Epithelial cell of esophagus (primary cell): ENCODE measurements at places on chromosomes 2 and 18.

DNA sequence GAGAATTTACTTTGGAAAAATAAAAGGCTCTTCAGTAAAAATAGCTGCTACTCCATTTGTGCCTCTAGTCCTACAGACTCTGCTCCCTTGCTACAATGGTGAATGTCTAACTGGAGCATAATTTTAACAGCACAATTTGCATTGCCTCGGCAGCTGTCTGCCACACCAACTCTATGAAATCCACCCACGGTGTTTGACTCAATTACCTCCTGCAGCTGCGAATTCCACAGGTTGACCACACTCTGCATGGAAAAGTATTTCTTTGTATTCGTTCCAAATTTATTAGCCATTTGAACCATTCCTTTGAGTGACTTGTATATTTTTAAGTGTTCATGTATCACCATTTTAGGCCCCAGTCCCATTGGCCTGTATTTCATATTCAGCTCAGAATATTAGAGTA lies 182.1 kb upstream of the CCDC68 start:
- DNase-seq = no peak

GRCh38 chr18:8948471-8949149 lies 153.9 kb upstream of the NDUFV2 start:
- peak; percentile 92 for DNase-seq

- DNase-seq = no peak
Measured at GRCh38 chr2:9740382-9741073, 102.7 kb upstream of the TAF1B start.

GRCh38 chr18:74689251-74689650 lies 91.6 kb downstream of the ZNF407 start:
- DNase-seq = no peak

GRCh38 chr18:3075491-3075890 lies 62.5 kb upstream of the LPIN2 start:
- DNase-seq = peak; percentile 24

DNA sequence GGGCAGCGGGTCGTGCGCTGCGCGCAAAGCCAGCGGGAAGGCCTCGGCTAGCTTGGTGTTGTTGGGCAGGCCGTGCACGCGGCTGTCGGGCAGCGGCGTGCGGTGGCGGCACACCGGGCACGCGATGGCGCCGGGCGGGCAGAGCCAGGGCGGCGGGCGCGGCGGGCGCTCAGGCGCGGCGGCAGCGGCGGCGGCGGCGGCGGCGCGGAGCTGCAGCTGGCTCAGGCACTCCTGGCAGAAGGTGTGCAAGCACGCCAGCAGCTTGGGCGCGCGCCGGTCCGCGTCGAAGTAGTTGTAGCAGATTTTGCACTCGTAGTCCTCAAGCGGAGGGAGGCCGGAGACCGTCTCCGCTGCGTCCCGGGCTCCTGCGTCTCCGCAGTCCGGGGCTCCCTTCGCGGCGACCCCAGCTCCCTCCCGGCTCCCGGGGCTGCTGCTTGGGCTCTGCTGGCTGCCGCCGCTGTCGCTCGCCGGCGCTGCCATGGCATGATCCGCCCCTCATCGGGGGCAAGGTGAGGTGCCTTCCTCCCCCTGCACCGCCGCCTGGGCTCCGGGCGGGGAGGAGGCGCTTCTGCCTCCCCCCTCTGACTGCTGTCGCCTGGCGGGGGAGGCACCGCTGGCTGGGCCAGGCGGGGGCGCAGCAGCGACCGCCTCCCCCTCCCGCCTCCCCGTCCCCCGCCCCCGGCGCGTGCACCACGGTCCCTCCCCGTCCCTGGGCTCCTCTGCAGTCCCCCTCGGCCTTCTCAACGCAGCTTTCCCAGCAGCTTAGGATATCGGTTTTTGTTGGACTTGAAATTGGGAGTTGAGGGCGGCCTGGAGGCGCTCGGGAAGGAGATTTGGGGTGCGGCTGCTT lies 21.0 kb upstream of the PAX3 start:
- DNase-seq = peak; percentile 42
